ENCODE measurements at places on chromosomes 6 and 20.

DNA sequence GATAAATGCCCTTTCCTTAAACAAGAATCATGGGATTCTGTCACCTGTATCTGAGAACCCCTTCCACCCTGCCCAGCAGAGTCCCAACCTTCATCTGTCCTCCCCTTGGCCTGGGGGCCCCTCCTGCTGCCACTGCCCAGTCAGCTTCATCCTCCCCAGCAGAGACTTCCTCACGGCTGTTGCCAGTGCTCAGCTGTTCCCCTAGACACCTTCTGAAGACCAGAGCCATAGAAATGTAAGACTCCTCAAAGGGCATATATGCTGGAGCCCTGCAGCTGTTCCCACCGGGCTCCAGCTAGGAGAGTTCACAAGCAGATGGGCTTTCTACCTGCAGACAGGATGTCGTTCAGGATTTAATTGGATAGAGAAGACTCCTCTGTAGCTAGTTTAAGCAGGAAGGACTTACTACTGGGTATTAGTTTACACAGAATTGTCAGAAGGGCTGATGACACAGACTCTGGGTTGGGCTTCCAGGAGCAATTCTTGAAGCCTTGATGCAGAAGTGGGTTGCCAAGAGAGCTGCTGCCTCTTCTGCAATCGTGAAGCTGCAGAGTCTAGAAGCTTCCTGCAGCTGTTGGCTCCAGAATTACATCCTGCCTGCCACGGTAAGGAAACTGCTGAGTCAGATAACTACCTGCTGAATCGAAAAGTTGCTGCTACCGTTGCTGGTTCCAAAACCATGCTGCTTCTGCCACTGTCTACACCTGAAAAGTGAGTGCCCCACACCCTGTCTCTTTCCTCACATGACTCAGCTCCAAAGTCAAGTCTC lies 57.1 kb upstream of the MLN start:
- DNase-seq = peak; percentile 33

GRCh38 chr6:158323561-158323958 lies 11.3 kb downstream of the TULP4 start:
- no peak for DNase-seq

DNA sequence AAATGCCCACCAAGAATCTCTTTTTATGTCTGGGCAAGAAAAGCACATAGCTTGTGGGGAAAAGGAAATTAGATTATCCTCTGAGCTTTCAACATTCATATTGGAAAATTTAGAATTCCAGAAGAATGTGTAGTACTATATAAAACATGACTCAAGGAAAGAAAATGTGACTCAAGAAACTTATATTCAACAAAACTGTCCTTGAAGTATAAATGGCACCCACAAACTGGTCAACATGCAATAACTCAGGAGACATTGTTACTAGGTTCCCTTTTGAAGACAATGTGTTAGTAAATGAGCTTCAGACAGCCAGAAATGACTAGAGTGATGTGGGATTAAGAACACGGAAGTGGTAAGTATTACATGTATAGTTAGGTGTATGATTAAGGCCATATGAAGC lies 26.1 kb upstream of the TINAG start:
- DNase-seq = peak; percentile 99

- DNase-seq = no peak
Measured at GRCh38 chr6:42162384-42162783, 10.8 kb upstream of the GUCA1A start.

DNA sequence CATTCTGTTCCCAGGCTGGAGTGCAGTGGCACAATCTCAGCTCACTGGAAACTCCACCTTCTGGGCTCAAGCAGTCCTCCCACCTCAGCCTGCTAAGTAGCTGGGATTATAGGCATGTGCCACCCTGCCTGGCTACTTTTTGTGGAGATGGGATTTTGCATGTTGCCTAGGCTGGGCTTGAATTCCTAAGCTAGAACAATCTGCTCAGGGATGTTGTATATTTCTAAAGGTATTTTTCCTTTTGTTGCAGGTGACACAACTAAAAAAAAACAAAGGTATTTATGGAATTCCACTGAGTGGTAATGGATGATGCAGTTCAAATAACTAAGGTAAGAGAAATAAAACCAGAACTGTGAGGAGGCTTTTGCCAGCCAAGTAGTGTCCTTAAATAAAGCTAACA lies 49.7 kb downstream of the PTPRA start:
- DNase-seq = no peak

GRCh38 chr6:75135876-75136275 lies 70.0 kb downstream of the COL12A1 start:
- no peak for DNase-seq

GRCh38 chr20:47487175-47487917 lies 14.3 kb upstream of the NCOA3 start:
- DNase-seq = no peak

GRCh38 chr6:162200945-162201690 lies 526.4 kb downstream of the PRKN start:
- no peak for DNase-seq

GRCh38 chr6:146433881-146434731 lies 109.5 kb upstream of the RAB32 start:
- peak; percentile 11 for DNase-seq

DNA sequence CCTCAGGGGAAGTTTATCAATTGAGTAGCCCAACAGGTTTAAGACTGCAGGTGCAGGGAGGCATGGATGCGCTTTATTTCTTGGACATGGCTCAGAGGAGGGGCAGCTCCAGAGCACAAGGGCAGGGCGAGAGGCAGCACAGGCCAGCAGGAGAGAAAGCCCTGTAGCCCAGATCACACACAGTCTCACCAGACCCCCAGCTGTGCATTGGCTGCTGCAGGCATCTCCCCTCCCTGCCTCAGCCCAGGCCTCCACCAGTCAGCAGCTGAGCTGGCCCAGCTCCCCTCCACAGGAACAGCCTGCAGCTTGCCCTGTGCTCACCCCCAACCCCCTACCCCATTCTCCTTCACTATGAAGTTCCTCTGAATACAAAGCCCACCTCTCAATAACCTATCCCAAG lies 24.7 kb downstream of the MRPL14 start:
- DNase-seq = no peak

DNA sequence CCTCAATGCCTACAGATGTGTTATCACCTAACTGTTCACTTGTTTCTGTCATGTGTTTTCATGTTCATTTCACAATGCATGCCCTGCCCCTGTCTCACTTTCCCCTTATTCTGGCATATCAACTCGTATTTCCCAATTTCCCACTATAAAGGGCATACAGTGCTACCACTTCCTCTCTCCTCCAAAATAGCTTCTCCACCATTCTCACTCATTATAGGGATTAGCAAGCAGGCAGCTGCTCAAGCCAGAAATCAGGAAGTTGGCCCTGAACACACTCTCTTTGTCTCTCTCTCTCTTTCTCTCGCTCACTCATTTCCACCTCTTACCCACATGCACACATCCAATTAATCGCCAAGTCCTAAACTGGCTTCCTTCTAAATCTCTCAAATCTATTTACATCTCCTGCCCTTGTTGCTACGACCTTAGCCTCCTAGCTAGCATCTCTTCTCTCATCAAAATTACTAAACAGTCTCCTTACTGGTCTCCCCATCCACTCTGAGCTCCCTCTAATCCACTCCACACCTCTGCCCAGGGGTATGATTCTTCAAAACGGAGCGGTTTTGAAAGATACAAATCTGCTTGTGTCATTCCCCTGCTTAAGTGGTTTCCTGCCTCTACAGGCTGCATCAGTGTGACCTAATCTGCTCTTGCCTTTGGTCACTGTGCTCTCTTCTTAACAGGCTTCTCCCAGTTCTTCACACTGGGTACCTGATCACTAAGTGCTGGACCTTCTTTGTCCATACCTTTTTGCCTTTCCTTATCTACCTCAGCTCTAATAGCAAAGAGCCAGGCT lies 196.2 kb downstream of the BTBD9 start:
- no peak for DNase-seq

GRCh38 chr20:56949318-56949717 lies 317.1 kb downstream of the BMP7 start:
- no peak for DNase-seq

- DNase-seq = no peak
Measured at GRCh38 chr6:10794239-10794638, 44.1 kb downstream of the MAK start.

GRCh38 chr6:52254731-52255378 lies 10.6 kb upstream of the IL17F start:
- DNase-seq = no peak

DNA sequence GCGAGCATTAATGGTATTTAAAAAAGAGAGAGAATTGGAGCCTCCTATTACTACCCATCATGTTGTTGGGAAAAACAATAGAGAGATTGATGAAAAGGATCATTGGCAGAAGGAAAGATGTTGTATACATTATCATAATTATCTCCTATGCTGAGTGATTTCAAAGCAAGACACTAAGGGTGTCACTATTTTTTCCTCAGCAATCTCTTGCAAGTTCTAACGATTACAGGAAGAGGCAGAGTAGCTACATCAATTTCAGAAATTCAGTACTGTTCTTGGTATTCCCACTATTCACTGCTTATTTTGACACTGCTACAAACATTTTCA lies 891.2 kb downstream of the C6orf118 start:
- no peak for DNase-seq

- no peak for DNase-seq
Measured at GRCh38 chr20:64188091-64188490, 23.8 kb downstream of the MYT1 start.

DNA sequence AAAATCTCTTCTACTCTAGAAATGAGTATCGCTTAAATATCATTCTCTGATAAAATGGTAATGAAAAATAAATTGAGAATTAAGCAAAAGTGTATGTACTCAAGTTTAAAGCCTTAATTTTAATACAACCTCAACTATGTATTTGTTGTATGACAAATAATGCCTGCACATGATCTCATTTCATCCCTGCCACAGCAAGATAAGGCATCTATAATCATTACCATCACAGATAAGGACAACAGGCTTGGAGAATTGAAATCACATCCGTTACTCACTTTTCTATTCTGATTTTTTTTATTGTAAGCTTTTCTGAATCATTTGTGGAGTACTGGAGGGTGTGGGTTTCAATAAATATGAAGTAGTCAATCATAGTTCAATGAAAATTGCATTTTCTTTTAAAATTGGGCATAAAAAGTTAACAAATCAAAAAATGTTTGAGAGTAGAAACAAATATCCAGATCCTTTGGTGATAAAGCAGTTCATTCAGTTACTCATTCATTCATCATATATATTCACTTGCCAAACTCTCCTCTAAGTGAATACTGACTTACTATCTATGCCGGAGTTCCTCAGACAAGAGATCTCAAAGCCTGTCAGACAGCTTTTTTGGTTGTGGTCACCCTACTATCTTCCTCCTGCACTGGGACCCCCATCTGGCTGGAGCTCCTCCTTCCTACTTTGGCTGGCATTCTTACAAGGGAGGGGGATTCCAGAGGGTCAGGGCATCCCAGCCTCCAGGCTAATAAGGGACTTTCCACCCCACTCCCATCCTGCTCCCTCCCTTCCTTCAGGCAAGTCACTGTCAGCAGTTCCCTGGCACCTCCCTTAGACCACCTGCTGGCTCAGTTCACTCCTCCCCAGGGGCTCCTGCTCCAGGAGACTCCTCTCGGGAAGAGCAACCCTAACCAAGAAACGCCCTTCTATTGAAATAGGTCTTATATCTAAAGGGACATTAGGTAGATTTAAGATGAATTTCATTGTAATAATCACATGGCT lies 118.6 kb downstream of the OGFRL1 start:
- DNase-seq = no peak

DNA sequence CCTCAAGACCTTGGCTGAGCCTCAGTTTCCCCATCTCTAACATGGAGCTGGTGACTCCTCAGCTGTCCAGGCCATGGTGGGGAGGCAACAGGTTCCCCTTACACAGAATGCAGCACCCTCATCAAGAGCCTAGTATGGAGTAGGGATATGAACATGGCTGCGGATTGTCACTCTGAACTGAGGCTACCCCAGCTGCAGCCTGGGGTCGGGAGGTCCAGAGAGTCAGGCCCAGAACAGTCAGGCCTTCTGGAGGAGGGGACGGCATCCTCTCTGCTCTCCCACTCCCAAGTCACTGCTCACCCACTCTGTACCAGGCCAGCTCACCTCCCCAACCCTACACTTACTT lies 1.4 kb upstream of the FOXS1 start:
- DNase-seq = no peak

- no peak for DNase-seq
Measured at GRCh38 chr6:33668914-33669313, 42.6 kb downstream of the UQCC2 start.

DNA sequence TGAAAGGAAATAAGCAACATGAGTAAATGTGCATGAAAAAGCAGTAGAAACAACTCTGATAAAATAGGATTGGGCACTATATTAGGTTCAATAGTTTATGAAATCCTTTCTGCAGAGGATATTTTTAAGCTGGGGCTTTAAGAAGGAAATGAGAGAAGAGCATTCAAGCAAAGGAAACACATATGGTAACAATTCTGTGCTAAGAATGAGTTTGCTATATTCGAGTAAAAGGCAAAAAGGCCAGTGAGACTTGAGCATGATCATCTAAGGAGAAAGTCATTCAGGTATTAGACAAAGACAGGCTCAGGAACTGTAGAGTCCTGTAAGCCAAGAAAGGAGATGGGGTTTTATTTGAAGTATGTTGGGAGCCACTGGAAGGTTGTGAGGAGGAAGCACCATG lies 387.1 kb upstream of the FLRT3 start:
- no peak for DNase-seq

DNA sequence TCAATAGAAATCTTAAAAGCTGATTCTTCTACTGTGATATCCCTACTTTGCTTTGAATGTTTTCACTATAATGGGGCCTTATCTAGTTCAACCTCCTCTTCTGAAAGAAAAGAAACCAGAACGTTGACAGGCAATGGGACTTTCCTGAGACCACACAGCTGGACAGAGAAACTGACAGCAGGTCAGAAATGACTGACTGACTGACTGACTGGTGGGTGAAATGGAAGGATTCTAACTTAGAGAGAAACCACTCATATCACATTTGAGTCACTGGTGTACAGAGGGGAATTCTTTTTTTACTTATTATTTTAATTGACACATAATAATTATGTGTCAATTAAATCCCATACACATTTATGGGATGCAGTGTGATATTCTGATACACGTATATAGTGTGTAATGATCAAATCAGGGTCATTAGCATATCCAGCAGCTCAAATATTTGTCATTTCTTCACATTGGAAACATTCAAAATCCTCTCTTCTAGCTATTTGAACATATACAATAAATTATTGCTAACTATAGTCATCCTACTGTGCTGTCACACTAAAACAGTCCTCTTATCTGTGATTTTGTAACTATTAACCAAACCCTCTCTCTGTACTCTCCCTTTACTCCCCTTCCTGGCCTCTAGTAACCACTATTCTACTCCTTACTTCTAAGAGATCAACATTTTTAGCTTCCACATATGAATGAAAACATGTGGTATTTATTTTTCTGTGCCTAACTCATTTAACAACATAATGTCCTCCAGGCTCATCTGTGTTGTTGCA lies 64.8 kb upstream of the NRSN1 start:
- DNase-seq = no peak

DNA sequence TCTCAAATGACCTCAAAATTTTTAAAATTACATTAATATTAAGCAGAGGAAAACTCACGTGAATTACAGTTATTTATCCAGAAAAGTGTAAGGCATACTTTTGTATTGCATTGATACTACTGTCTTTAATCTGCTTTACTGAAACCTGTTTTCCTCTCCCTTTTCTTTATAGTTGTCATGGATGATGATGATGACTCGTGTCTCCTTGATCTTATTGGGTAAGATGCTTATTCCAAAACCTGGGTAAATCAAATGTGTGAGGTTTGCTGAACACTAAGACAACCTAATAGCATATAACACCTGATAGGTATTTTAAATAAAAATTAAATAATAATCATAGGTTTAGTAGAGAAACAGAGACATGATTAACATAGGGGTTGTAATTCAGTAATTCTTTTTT lies 40.0 kb downstream of the BICRAL start:
- no peak for DNase-seq

- DNase-seq = no peak
Measured at GRCh38 chr6:137875058-137875520, 8.0 kb downstream of the TNFAIP3 start.
